ENCODE measurements at places on chromosomes 3 and 15. TPM values are rescaled to one million over a fixed set of nuclear protein-coding genes. Genes with fewer than 3 reads are reported as not detected.

The PLXNB1 gene
- 34.4 TPM for total RNA-seq

The PTH1R gene
- 11.8 TPM for total RNA-seq

The SMAD6 gene
- 16.0 TPM for total RNA-seq

The GPR176 gene
- total RNA-seq: 54.9 TPM

The BOC gene
- total RNA-seq: 49.4 TPM

The MAGEF1 gene
- total RNA-seq: 21.0 TPM

The ZNF502 gene
- 4.1 TPM for total RNA-seq

The RAB6B gene
- 0.09 TPM for total RNA-seq

The PLSCR5 gene
- total RNA-seq: not detected

The GLDN gene
- total RNA-seq: not detected

The IQCH gene
- total RNA-seq: 0.60 TPM
